ENCODE measurements at places on chromosomes 7 and 10.

GRCh38 chr10:101228153-101228965 is 904 bp downstream of the LBX1 start:
- DNase-seq = no peak

DNA sequence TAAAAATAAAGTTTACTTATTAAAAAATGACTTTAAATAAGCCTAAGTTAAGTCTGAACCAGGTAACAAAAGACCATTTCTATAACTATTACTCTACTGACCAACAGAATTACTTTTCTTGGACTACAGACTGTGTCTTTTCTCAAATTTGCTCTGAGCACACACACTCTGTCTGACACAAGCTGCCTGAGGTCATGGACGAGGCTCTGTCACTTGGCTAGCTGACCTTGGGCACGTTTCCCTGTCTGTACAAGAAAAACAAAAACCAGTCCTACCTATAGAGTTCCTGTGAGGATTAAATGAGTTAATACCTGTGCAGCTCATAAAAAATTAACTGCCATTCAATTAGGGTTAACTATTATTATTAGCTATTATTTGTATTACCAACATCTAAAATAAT is 22.9 kb downstream of the ATE1 start:
- DNase-seq = no peak

- DNase-seq = no peak
Observed at GRCh38 chr7:154918741-154919140, 84.2 kb downstream of the PAXIP1 start.

DNA sequence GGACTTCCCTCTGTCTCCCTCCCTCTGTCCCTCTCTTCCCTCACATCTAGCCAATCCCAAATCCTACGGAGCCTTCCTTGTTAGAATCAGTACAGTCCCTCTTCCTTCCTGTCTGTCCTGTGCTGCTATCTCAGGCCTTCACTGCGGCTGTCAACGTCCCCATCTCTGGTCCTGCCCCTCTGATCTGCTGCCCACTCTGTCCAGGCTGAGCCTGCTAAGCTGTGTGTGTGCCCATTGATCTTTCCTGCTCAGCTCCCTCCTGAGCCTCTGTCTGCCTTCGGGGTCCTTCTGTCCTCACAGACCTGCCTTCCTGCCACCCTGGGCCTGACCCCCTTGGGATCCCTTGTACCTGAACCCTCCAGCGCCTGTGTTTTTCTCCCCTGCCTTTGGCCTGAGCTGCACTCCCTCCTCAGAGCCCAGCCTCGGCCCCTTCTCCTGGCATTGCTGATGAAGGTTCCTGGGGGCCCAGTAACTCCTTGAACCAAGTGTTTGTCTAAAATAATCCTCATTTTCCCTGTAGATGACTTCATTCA is 182.1 kb upstream of the SHH start:
- no peak for DNase-seq
